ENCODE measurements at places on chromosomes 16 and 17. TPM values are rescaled to one million over a fixed set of nuclear protein-coding genes. Genes with fewer than 3 reads are reported as not detected.

- H3K36me3 ChIP-seq, result no peaks in the 10 kb centered on the region
- H3K27ac ChIP-seq, result peak overlapping the region; percentile 67
- no peaks in the 10 kb centered on the region for H3K27me3 ChIP-seq
- no peak overlapping the region for H3K4me3 ChIP-seq
- DNase-seq, result no peak
- H3K4me1 ChIP-seq, result no peaks in the 10 kb centered on the region
Measured at GRCh38 chr17:10265100-10265810, 66.8 kb upstream of the GAS7 start.

DNA sequence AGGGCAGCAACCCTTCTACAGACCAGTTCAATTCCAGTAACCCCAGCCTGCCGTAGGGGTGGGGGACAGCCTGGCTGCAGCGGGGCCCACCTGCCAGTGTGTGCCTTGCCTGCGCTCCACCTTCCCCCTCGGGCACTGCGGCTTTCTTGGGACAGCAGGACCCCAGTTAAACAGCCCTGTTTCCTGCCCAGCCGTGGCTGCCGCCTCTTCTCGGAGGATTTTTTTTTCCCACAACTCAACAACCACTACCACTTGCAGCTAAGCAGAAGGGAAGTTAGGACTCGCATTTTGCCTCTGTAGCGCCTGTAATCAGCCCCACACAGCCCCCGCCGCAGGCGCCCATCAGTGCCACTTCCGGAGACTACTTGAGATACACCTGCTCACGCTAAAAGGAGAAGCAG lies 76.1 kb downstream of the RAI1 start:
- H3K27ac ChIP-seq, result no peak overlapping the region
- no peak for DNase-seq
- no peak overlapping the region for H3K4me3 ChIP-seq
- peaks cover 8% of the 10 kb centered on the region for H3K4me1 ChIP-seq
- no peaks in the 10 kb centered on the region for H3K27me3 ChIP-seq

The SLC13A5 gene
- not detected for total RNA-seq

The NPIPA8 gene
- 5.1 TPM for total RNA-seq

DNA sequence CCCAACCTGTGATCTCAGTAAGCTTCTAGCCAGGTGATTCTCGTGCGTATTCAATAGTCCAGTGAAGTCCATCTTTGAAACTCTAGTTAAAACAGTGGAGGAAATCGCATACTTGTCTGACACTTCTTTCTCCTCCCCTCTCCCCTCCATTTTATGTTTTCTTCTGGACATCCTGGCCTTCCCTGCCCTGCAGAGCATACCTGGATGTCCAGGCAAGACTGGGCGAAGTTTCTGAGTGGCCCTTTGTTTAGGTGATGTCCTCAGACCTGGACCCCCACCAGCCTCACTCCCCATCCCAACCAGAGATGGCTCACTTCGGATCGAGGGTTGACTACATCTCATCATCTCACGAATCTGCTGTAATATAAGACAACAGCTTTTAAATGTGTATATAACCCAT lies 65.7 kb downstream of the CCDC182 start:
- no peak overlapping the region for H3K4me3 ChIP-seq
- H3K4me1 ChIP-seq, result no peaks in the 10 kb centered on the region
- H3K36me3 ChIP-seq, result no peaks in the 10 kb centered on the region
- no peak for DNase-seq
- H3K27ac ChIP-seq, result no peak overlapping the region

The IRX5 gene
- total RNA-seq, result not detected

DNA sequence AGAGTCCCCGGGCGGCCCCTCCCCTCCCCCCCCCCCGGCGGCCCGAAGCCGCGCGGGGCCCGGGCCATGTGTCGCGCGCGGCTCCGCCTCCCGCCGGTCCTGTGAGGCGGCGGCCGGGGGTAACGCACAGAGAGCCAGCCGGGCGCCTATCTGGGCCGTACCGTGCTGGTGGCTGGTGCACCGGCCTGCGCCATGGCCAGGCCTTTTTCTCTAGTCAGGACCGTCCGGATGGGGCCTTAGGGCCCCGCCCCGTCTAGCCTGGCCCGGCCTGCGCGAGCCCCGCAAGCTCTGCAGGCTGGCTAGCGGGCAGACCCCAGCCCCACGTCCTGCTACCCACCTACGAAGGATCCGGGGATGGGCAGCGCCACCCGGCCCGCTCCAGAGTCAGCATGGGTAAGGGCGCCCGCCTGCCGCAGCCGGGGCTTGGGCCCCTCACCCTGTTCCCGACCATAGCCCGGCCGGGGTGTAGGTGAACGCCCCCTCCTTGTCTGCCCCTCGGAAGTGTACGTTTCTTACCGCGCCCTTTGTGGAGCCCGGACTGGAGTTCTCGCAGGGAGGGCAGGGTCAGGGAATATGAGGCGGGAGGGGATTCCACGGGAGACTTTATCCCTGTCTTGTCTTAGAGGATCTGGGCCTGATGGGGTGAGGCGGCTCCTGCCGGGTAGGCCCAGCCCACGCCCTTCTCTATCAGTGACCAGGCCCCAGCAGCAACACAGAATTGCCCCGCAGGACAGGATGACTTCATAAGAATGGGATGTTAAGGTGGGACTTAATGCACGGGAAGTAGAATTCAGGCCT lies at the start of gene CENPT:
Gene CENPT (minus strand): TSS at position 630 of the 798 bp plus-strand sequence. CDS start 13,834 bp downstream, outside the sequence.
- H3K36me3 ChIP-seq, result no peaks in the 10 kb centered on the region
- H3K27ac ChIP-seq, result peak within 1 kb of the TSS; percentile 94
- H3K4me3 ChIP-seq, result peak within 1 kb of the TSS; percentile 97
- DNase-seq, result no peak

- no peak overlapping the region for H3K27ac ChIP-seq
- no peak for DNase-seq
- no peak overlapping the region for H3K4me3 ChIP-seq
- H3K4me1 ChIP-seq, result peaks cover 10% of the 10 kb centered on the region
Measured at GRCh38 chr16:12904329-12904671, 2.9 kb downstream of the SHISA9 start.

- no peaks in the 10 kb centered on the region for H3K36me3 ChIP-seq
- H3K4me1 ChIP-seq, result no peaks in the 10 kb centered on the region
- H3K27me3 ChIP-seq, result no peaks in the 10 kb centered on the region
- no peak for DNase-seq
Measured at GRCh38 chr17:17376362-17376761, 73.2 kb downstream of the NT5M start.

DNA sequence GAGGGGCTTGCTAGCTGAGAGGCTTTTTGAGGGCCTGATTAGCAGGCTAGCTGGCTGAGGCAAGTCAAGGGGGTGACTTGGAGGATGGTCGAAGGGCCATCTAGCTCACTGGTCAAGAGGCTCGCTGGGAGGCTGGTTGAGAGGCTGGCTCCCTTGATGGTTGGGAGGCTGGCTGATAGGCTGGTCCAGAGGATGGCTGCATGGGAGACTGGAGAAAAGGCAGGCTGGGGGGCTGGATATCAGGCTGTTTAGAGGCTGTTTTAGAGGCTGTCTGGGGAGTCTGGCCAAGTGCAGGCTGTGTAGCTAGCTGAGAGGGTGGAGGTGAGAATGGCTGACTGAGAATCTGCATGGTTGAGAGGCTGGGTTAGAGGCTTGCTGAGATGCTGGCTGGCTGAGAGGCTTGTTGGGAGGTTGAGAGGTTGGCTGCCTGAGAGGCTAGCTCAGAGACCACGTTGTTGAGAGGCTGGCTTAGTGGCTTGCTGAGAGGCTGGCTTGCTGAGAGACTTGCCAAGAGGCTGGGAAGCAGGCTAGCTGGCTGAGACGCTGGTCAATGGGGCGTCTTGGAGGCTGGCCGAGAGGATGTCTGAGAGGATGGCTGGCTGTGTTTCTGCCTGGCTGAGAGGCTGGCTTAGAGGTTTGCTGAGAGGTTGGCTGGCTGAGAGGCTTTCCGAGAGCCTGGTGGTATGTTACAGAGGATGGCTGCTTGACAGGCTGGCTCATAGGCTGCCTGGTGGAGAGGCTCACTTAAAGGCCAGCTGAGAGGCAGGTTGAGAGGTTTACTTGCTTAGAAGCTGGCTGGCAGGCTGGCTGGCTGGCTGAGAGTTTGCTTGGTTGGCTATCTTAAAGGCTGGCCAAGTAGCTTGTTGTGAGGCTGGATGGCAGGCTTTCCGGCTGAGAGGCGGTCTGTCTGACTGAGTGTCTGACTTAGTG lies 36.6 kb upstream of the ACSM2B start:
- no peaks in the 10 kb centered on the region for H3K36me3 ChIP-seq
- no peaks in the 10 kb centered on the region for H3K27me3 ChIP-seq
- DNase-seq, result peak; percentile 42
- no peak overlapping the region for H3K4me3 ChIP-seq

The SLC12A3 gene
- not detected for total RNA-seq

GRCh38 chr16:73323880-73324279 lies 276.0 kb upstream of the ZFHX3 start:
- H3K4me1 ChIP-seq, result no peaks in the 10 kb centered on the region
- no peak overlapping the region for H3K27ac ChIP-seq
- no peaks in the 10 kb centered on the region for H3K36me3 ChIP-seq
- no peaks in the 10 kb centered on the region for H3K27me3 ChIP-seq

DNA sequence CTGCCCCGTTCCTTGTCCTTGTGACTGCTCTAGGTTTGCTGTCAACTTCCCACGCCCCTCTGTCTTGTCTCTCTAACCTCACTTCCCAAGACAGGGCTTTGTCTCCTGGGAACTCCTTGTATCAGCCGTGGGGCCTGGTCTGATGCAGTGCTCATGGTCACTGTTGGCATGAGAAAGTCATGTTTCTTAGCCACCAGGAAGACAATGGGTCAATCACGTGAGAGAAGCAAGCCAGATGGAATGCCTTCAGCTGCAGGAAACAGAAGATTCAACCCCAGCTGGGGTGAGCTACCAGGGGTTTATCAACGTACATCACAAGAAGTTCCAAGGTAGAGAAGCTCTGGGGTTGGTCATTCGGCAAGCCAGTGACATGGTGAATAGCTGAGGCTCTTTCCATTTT lies 116.6 kb downstream of the IRF8 start:
- no peaks in the 10 kb centered on the region for H3K36me3 ChIP-seq
- no peaks in the 10 kb centered on the region for H3K27me3 ChIP-seq
- no peak overlapping the region for H3K4me3 ChIP-seq
- no peak overlapping the region for H3K27ac ChIP-seq
- DNase-seq, result no peak

The TVP23A gene
- total RNA-seq, result 7.6 TPM

GRCh38 chr17:7932949-7933348 lies 943 bp downstream of the CNTROB start:
- H3K27ac ChIP-seq, result peak overlapping the region; percentile 86
- H3K36me3 ChIP-seq, result no peaks in the 10 kb centered on the region
- H3K4me1 ChIP-seq, result no peaks in the 10 kb centered on the region
- DNase-seq, result peak; percentile 45

- H3K27me3 ChIP-seq, result no peaks in the 10 kb centered on the region
- no peak overlapping the region for H3K27ac ChIP-seq
- DNase-seq, result no peak
- H3K36me3 ChIP-seq, result no peaks in the 10 kb centered on the region
- no peak overlapping the region for H3K4me3 ChIP-seq
- H3K4me1 ChIP-seq, result no peaks in the 10 kb centered on the region
Measured at GRCh38 chr16:49716339-49716934, 139.5 kb downstream of the ZNF423 start.

DNA sequence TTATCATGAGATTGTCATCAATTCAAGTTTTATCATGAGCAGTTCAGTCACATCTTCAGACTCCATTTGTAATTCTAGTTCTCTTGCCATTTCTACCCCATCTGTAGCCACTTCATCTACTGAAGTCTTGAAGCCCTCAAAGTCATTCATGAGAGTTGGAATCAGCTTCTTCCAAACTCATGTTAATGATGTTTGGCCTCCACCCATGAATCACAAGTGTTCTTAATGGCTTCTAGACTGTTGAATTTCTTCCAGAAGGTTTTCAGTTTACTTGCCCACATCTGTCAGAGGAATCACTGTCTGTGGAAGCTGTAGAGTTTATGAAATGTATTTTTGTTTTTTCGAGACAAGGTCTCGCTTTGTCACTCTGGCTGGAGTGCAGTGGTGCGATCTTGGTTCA lies 16.0 kb downstream of the NSRP1 start:
- no peaks in the 10 kb centered on the region for H3K36me3 ChIP-seq
- no peaks in the 10 kb centered on the region for H3K27me3 ChIP-seq
- no peak overlapping the region for H3K27ac ChIP-seq
- no peak overlapping the region for H3K4me3 ChIP-seq

The SLFN12 gene
- total RNA-seq, result 60.4 TPM

GRCh38 chr17:9928601-9929333 lies 23.7 kb upstream of the RCVRN start:
- no peaks in the 10 kb centered on the region for H3K4me1 ChIP-seq
- peak; percentile 58 for DNase-seq
- H3K36me3 ChIP-seq, result no peaks in the 10 kb centered on the region
- H3K27ac ChIP-seq, result peak overlapping the region; percentile 25

- H3K4me1 ChIP-seq, result no peaks in the 10 kb centered on the region
- no peaks in the 10 kb centered on the region for H3K27me3 ChIP-seq
- no peak for DNase-seq
- no peaks in the 10 kb centered on the region for H3K36me3 ChIP-seq
- no peak overlapping the region for H3K27ac ChIP-seq
- H3K4me3 ChIP-seq, result no peak overlapping the region
Measured at GRCh38 chr16:2990891-2991290, 10.6 kb upstream of the PKMYT1 start.

DNA sequence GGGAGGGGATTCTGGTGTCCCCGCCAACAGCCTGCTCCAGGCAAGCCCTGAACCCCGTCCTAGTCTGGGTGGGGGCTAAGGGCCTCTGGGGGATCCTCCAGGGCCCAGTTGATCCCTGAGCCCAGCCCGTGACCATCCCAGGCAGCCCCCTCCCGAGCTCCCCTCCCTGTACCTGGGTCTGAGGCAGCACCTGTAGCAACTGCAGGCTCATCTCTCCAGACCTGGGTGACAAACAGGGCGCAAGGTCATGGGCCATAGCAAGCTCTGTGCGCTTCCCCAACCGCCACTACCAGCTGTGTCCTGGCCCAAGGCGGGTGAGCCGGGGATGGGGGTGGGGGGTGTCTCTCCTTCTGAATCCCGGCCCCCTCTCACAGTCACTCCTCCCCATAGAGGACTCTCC lies 10.6 kb downstream of the CNGB1 start:
- no peak overlapping the region for H3K27ac ChIP-seq
- no peak for DNase-seq
- H3K36me3 ChIP-seq, result no peaks in the 10 kb centered on the region

The ALOX12B gene
- not detected for total RNA-seq

The FBXO31 gene
- total RNA-seq, result 35.2 TPM

DNA sequence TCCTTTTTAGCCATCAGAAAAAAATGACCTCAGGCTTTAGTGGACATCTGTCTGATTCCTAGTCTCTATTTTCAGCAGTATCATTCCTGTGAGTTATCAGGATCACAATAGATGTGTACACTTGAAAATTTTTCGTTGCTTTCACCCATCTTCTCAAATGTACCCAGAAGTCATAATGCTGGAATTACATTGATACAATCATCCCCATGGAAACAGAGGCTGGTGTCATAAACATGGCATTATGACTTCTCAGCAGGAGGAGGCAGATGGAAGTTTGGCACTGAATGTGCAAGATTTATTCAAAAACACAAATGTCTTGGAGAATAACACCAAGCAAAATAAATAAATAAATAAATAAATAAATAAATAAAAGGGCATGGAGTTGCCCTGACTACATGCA lies 292.5 kb downstream of the PHKB start:
- H3K27me3 ChIP-seq, result no peaks in the 10 kb centered on the region
- no peaks in the 10 kb centered on the region for H3K36me3 ChIP-seq
- no peak overlapping the region for H3K4me3 ChIP-seq
- H3K27ac ChIP-seq, result no peak overlapping the region

The TLCD2 gene
- 5.6 TPM for total RNA-seq

- no peaks in the 10 kb centered on the region for H3K27me3 ChIP-seq
- no peak overlapping the region for H3K4me3 ChIP-seq
- no peaks in the 10 kb centered on the region for H3K36me3 ChIP-seq
- no peak overlapping the region for H3K27ac ChIP-seq
- H3K4me1 ChIP-seq, result no peaks in the 10 kb centered on the region
- no peak for DNase-seq
Measured at GRCh38 chr17:36105781-36106492, 2.3 kb downstream of the CCL4 start.

The ACSM2A gene
- total RNA-seq, result not detected

The CCR7 gene
- total RNA-seq, result not detected

The SLC35G6 gene
- total RNA-seq, result not detected
